IMR-90 (cell line): ENCODE measurements at places on chromosomes 7 and 10. TPM values are rescaled to one million over a fixed set of nuclear protein-coding genes. Genes with fewer than 3 reads are reported as not detected.

The RBM28 gene
- 12.4 and 18.6 TPM in 2 replicates for total RNA-seq

The TLX1 gene
- total RNA-seq, result not detected in 2 replicates

DNA sequence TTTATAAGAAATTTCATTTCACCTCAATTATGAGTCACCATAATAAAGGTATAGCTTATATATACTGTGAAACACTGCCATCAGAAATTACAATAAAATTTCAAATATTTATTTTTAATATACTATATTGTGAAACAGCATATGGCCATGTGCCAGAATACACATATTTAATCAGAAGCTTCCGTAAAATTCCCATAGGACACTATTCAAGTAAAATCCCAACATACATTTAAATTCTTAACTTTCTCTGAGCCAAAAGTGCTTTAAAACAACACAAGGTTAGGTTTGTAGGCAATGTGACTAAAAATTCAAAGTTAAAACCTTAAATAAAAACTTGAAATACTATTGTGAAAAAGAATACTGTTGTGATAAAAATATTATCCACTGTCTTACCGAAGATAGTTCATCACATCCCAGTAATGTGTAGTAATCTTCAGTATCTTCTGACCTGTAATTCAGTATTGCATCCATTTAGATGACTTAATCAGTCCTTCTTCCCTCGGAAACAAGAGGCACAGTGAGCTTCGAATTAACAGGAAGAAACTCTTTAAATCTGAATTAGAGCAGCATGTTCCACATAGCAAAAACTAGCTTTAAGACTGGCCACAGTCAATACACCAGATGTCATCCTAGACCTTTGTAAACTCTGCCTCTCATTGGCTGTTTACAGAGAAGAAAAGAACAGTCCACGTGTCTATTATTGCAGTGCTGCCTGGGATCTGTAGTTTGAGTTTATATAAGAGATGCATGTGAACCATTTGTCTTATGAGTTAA is at the start of gene DNAJC12:
DNAJC12 (minus strand) TSS at position 648 of the 774 bp plus-strand sequence; CDS start at position 471, 177 bp downstream.
- DNase-seq, result peak; percentile 82

DNA sequence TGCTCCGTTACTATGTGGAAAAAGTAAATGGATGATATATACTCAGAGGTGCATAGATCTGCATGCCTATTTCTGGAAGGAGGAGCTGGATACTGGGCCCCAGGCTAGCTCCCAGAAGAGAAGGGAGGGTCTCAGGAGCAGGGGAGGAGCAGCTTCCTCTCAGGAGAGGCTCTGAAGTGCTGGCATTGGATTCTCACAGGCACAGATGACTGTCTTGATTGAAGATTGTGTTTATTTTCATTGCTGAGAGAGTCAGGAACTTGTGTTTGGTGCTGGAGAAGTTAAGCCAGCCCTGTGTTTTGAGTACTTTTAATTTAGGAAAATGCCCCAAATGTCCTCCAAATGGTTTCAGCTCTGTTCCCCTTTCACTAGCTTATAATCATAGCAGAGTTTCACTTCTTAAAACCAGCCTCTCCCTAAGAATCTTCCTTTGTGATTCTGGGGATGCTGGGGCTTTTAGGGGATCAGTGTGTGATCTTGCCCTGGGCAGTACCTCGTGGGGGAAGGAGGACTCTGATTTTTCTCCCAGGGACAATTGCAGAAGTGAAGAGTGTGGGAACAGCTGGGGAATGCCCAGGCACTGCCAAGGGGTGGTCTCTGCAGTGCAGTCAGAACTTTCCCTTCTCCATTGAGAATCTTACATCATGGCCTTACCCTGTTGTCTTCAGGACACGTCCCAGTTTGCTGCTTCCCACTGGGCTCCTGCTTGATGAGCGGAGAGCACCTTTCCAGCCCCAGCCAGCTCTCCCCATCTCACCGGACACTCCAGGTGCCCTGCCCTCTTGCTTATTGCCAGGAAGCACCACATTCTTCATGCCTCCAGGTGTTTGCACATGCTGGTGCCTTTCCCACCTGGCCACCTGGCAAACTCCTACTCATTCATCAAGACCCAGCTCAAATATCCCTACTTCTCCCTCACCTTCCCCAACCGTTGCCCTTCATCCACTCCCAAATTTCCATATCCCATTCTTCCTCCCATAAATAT is 102.8 kb downstream of the ARHGAP22 start:
- peak; percentile 40 for DNase-seq
